ENCODE measurements at places on chromosomes 6 and 20. TPM values are rescaled to one million over a fixed set of nuclear protein-coding genes. Genes with fewer than 3 reads are reported as not detected.

DNA sequence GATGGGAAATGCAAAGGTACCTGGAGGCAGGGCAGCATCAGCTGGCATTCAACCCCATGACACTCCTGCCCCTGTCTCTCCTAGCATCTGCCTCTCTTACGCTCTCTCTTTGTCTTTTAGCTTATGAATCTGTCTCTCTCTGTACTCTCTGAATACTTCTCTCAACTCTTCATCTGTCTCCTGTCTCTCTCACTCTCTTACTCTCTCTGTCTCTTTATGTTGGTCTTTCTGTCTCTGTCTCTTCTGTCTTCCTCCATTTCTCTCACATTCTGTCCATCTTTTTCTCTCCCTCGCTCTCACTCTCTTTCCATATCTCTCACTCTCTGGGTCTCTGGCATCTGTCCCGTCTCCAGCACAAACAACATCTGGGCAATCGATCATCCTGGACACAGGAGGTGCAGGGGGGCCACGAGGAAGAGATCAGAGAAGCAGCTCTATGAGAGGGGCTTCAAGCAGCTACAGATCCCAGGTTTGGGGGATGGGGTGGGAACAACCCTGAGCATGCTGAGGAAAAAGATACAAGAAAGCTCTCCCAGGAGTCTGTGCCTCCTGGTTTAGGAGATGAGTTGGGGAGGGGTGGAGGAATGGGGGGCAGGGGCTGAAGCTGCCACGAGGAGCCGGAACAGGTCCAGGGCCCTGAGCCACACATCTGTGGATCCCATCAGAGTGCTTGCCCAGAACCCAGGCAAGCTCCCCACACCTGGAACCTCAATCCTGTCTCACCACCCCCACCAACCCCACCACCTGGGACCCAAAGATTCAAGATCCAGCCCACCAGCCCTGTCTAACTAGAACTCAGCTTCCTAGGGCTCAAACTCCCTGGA is 2.4 kb downstream of the COL11A2 start:
- no peak for DNase-seq

Gene TMC2
- total RNA-seq, result not detected

DNA sequence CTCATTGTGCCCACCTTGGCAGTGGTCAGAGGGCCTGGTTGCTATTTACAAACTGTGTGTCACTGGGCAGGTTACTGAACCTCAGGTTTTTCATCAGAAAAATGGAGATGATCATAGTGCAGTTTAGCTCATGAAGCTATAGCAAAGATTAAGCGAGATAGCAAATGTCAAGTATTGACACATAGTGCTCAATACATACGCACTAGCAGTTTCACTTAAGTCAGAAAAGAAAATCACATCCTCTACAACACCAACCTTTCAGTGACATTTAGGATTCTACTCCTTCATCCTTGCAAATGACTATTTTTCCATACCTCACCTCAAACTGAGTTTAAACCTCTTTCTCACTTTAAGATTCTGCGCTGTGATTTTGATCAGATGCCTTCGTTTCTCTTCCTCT is 16.2 kb downstream of the GPR63 start:
- DNase-seq, result no peak

GRCh38 chr20:21947406-21947805 is 241.9 kb downstream of the PAX1 start:
- no peak for DNase-seq

GRCh38 chr20:63682384-63683139 is 13.9 kb upstream of the TNFRSF6B start:
- peak; percentile 59 for DNase-seq

DNA sequence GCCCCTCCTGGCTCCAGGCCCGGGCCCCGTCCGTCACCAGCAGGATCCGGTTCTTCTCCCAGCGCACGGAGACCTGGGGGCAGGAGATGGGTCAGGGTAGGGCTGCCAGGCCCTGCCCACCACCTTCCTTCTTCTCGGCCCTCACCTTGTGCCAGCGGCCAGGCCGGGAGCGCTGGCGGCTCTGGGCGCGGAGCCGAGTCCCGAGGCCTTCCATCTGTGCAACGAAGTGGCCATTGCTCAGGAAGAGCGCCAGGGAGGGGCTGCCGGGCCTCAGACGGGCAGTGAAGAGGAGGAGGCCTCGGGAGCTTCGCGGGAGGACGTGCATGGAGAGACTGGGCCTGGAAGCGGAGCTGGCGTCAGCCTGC is 7.9 kb downstream of the ADRM1 start:
- no peak for DNase-seq
